H4 (cell line): ENCODE measurements at places on chromosomes 12 and 14.

DNA sequence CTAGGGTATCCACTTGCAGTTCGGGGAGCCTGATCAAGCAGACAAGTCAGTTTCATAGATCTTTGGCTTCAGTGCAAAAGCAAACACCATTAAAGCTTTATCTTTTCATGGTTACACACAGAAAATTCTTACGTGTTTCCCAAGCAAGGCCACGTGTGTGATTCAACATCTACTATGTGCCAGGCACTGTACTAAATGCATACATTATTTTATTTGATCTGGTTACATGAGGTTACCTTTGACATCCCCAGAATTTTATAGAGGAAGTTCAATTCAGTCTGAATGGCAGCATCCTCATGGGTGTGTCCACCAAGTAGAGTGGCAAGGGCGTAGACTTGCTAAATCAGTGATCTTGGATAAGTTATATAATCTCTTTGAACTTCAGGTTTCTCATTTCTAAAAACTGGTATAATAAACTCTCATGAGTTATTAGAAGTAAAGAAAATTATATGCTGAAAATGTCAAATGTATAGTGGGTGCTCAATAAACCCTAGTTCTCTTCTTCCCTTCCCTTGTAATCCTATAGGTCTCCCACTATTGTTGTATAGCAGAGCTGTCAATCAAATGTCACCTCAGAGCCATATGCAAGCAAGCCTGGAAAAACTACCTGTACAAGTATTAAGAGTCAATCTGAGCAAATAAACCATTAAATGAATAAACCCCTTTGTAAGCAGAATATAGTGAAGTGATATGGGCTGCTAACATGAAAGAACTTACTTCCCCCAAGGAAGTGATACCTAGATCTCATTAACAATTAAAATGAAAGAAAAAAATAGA lies 50.3 kb upstream of the TMX1 start:
- DNase-seq = no peak

- DNase-seq = no peak
Observed at GRCh38 chr14:55347748-55348147, 63.9 kb downstream of the ATG14 start.

GRCh38 chr12:40325349-40325960 lies 100.7 kb downstream of the LRRK2 start:
- peak; percentile 69 for DNase-seq

- no peak for DNase-seq
Observed at GRCh38 chr12:49535921-49536525, 2.8 kb upstream of the KCNH3 start.

DNA sequence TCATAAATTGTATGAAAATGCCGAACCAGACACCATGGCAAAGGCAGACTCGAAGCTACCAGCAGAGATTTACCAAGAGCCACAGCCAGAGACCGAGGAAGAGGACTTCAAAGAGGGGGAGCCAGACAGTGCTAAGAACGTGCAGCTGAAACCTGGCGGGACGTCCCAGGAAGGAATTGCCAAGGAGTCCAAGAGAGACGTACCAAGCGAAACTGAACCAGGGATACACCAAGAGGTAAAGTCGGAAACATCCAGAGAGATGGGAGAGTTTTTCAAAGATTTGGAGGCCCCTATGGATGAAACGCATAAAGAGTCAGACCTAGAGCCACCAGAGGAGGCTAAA lies 294 bp downstream of the SAMD15 start:
- DNase-seq = no peak

- DNase-seq = no peak
Observed at GRCh38 chr12:14395074-14395778, 29.7 kb downstream of the ATF7IP start.

GRCh38 chr12:53320352-53321195 lies 836 bp downstream of the AAAS start:
- no peak for DNase-seq

- DNase-seq = no peak
Observed at GRCh38 chr14:102898298-102898697, 24.2 kb upstream of the AMN start.

DNA sequence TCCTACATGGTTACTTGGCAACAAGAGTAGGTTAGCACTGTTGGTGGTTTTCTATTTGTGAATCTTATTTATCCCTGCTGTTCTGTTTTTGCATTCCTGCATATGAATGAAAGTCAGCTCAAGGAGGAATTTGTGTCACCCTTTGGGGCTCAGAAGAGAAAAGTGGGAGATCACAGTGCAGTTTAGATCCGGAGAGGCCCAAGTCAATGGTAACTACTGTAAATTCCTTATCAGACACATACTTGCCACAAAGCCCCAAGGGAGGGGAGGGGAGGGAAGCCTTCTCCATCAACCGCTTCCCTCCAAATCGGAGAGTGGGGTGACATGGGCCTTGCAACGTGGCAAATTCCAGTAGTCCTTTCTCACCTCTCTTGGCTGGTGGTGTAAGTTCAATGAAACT lies 15.0 kb downstream of the GSG1 start:
- no peak for DNase-seq

- DNase-seq = peak; percentile 37
Observed at GRCh38 chr12:57754411-57755193, at the start of gene MARCHF9. Gene MARCHF9 (plus strand): TSS chr12:57755103. CDS start chr12:57755529, 426 bp downstream.

GRCh38 chr12:88662961-88663360 lies 82.7 kb upstream of the KITLG start:
- DNase-seq = no peak

GRCh38 chr12:124586756-124587155 lies 19.3 kb upstream of the NCOR2 start:
- DNase-seq = no peak

GRCh38 chr14:76311079-76311758 lies 64.7 kb upstream of the ESRRB start:
- DNase-seq = no peak

DNA sequence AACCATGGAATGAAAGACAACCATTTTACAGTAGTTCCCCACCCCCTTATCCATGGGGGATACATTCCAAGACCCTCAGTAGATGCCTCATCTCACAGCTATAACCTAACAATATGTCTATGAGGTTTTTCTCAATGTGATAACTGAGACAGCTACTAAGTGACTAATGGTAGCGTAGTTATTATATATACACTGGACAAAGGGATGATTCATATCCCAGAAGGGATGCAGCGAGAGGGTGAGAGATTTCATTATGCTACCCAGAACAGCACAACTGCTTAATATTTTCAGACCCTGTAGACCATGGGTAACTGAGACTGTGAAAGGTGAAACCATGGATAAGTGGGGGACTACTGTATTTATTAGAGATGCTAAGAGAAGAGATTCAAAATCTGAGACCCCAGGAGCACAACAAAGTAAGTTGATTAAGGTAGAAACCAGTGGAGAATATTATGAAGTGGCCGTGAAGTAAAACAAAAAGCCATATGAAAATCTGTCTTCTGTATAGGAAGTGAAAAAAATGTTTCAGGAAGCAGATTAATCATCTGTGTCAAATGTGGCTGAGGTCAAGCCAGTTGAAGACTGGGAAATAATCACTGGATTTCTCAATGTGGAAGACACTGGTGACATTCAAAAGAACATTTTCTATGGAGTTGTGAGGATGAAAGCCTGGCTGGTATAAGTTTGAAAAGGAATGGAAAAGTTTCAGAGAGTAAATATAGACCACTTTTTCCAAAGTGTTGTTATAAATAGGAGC lies 77.2 kb downstream of the RPL10L start:
- peak; percentile 16 for DNase-seq

- no peak for DNase-seq
Observed at GRCh38 chr12:100489251-100489820, 15.7 kb downstream of the NR1H4 start.

GRCh38 chr12:6345319-6346091 lies 3.6 kb upstream of the TNFRSF1A start:
- DNase-seq = peak; percentile 85

- peak; percentile 63 for DNase-seq
Observed at GRCh38 chr12:18165422-18165871, 75.5 kb upstream of the RERGL start.

- no peak for DNase-seq
Observed at GRCh38 chr14:51464411-51464810, 187.3 kb upstream of the FRMD6 start.
